Adrenal gland (tissue), 19 donors: ENCODE measurements at places on chromosomes 2 and 18.
A peak's percentile ranks its signal among the peaks of the same experiment; 100 is the strongest.

DNA sequence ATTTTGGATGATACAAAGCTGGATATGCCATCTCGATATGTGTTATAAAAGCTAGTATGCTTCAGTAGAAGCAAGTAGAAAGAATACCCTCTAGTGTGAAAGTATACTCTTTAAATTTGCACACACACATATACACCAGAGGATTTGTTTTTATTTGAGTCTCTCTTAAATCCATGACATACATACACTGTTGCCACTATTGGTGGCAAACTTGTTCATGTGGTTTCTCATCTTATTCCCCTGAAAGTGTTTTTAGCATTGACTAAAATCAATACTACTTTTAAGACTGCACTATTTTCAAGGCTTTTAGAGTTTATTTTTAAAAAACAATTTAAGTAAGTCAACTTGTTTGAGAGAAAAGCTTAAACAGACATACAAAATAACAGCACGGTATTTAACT is 137.4 kb downstream of the IKZF2 start:
- H3K27me3 ChIP-seq: no peaks in the 10 kb centered on the region
- no peak overlapping the region for H3K4me3 ChIP-seq
- DNase-seq: no peak
- H3K36me3 ChIP-seq: no peaks in the 10 kb centered on the region
- H3K27ac ChIP-seq: no peak overlapping the region
- H3K4me1 ChIP-seq: no peaks in the 10 kb centered on the region

GRCh38 chr2:173264603-173265366 is 89.9 kb upstream of the CDCA7 start:
- no peaks in the 10 kb centered on the region for H3K27me3 ChIP-seq
- H3K4me3 ChIP-seq: no peak overlapping the region
- no peaks in the 10 kb centered on the region for H3K4me1 ChIP-seq

DNA sequence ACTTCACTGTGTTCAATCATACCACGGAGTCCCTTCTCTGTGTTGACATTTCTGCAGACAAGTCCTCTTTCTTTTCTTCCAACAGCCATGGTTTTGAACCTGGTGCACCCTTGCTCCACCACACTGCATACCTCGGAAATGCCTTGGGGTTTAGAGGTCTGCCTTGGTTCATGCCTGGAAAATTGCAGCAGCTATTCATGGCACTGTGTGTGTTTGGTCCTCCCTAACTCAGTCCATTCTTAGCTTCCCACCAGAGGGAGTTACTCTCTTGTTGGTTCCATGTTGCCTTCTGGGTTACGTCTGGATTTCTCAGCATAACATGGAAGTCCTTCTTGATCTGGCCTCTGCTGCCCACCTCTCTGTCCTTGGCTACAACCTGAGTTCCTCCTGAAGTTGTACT is 206.0 kb downstream of the FHOD3 start:
- H3K4me3 ChIP-seq: no peak overlapping the region
- H3K4me1 ChIP-seq: no peaks in the 10 kb centered on the region
- DNase-seq: no peak
- H3K27me3 ChIP-seq: no peaks in the 10 kb centered on the region
- H3K27ac ChIP-seq: no peak overlapping the region

DNA sequence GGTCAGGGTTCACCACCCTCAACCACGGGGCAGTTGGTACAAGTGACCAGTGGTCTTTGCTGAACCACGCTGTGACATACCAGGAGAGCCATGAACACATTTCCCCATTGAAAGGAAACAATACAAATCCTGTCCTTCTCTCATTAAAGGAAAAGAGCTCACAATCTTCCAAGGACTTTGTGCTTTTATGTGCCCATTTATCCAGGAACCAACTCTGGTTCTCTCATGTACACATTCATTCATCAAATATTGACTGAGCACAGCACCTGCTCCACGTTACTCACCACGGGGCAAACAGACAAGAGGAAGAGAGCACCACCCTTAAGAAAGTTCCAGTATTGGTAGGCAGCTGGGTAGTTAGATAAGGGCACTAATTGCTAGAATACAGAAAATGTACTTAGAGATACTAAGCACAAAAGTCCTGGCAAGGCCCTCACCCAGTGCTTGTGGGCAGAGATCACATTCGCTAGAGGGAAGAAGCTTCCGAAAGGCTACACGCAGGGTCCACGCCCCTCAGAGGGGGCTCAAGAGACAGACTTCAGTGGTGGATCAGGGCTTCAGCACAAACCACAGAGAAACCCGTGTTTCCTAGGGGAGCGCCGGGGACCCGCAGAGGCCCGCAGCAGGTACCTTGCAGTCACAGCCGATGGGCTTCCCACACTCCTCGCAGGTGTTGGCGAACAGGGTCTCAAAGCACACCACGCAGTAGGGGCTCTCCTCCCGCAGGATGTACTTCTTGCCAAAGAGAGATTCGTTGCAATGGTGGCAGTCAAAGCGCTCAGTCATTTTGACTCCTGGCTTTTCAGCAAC is 12.9 kb downstream of the FHL2 start:
- H3K27me3 ChIP-seq: no peaks in the 10 kb centered on the region
- DNase-seq: no peak
- peaks cover 33% of the 10 kb centered on the region for H3K36me3 ChIP-seq
- no peak overlapping the region for H3K4me3 ChIP-seq
- H3K4me1 ChIP-seq: peaks cover 9% of the 10 kb centered on the region

DNA sequence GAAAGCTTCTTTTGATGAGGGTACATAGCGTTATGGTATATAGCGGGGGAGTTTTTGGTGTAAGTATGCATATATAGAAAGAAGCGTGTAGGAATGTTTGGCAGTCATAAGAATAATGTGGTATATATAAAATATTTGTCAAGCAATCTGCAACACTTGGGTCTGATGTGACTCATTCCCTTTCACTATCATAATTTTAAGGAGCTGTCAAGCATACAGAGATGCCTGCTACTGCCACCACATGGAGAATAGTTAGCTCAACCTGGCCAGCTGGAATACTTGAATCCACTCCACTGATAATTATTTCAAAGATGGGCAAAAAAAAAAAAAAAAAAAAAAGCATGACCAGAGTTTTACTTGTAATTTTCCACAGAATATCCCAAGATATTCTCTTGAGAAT is 559.8 kb upstream of the REG3G start:
- no peak overlapping the region for H3K27ac ChIP-seq
- no peaks in the 10 kb centered on the region for H3K36me3 ChIP-seq
- H3K27me3 ChIP-seq: no peaks in the 10 kb centered on the region
- H3K4me1 ChIP-seq: no peaks in the 10 kb centered on the region
- no peak overlapping the region for H3K4me3 ChIP-seq

DNA sequence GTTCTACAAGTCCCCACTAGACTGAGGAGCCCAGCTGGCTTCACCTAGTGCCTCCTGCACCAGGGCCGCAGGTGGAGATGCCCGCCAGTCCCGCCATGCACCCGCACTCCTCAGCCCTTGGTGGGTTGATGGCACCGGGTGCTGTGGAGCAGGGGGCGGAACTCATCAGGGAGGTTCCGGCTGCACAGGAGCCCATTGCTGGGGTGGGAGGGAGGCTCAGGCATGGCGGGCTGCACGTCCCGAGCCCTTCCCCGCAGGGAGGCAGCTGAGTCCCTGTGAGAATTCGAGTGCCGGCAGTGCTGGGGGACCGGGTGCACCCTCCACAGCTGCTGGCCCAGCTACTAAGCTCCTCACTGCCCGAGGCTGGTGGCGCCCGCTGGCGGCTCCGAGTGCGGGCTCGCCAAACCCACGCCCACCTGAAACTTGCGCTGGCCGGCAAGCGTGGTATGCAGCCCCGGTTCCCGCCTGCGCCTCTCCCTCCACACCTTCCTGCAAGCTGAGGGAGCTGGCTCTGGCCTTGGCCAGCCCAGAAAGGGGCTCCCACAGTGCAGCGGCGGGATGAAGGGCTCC is 252.7 kb upstream of the TCF4 start:
- no peak overlapping the region for H3K4me3 ChIP-seq
- no peak overlapping the region for H3K27ac ChIP-seq
- no peaks in the 10 kb centered on the region for H3K4me1 ChIP-seq
- H3K27me3 ChIP-seq: no peaks in the 10 kb centered on the region

GRCh38 chr2:241776336-241777169 is at the start of gene GAL3ST2:
GAL3ST2 (plus strand) TSS chr2:241776822; CDS start chr2:241776956, 134 bp downstream.
- H3K4me3 ChIP-seq: no peak within 1 kb of the TSS
- peaks cover 20% of the 10 kb centered on the region for H3K27me3 ChIP-seq
- no peaks in the 10 kb centered on the region for H3K36me3 ChIP-seq
- no peaks in the 10 kb centered on the region for H3K4me1 ChIP-seq

- no peaks in the 10 kb centered on the region for H3K36me3 ChIP-seq
- no peaks in the 10 kb centered on the region for H3K27me3 ChIP-seq
- no peak overlapping the region for H3K27ac ChIP-seq
- peaks cover 17% of the 10 kb centered on the region for H3K4me1 ChIP-seq
- no peak overlapping the region for H3K4me3 ChIP-seq
- DNase-seq: no peak
Measured at GRCh38 chr18:9810994-9811705, 74.6 kb upstream of the TXNDC2 start.

GRCh38 chr18:60892855-60893254 is 440.4 kb upstream of the CDH20 start:
- no peaks in the 10 kb centered on the region for H3K27me3 ChIP-seq
- no peaks in the 10 kb centered on the region for H3K36me3 ChIP-seq
- H3K4me3 ChIP-seq: no peak overlapping the region
- no peak overlapping the region for H3K27ac ChIP-seq
- DNase-seq: no peak

- H3K4me1 ChIP-seq: no peaks in the 10 kb centered on the region
- H3K4me3 ChIP-seq: no peak overlapping the region
- no peak for DNase-seq
- no peaks in the 10 kb centered on the region for H3K36me3 ChIP-seq
- no peaks in the 10 kb centered on the region for H3K27me3 ChIP-seq
Measured at GRCh38 chr2:20961858-20962257, 82.0 kb downstream of the APOB start.

GRCh38 chr2:238061315-238062202 is 758 bp downstream of the SCLY start:
- no peaks in the 10 kb centered on the region for H3K27me3 ChIP-seq
- peak overlapping the region; percentile 65 for H3K4me3 ChIP-seq

GRCh38 chr2:217107480-217107879 is 247.6 kb upstream of the TNP1 start:
- no peaks in the 10 kb centered on the region for H3K36me3 ChIP-seq
- DNase-seq: no peak
- H3K27ac ChIP-seq: no peak overlapping the region
- H3K4me3 ChIP-seq: no peak overlapping the region
- no peaks in the 10 kb centered on the region for H3K4me1 ChIP-seq
- no peaks in the 10 kb centered on the region for H3K27me3 ChIP-seq

DNA sequence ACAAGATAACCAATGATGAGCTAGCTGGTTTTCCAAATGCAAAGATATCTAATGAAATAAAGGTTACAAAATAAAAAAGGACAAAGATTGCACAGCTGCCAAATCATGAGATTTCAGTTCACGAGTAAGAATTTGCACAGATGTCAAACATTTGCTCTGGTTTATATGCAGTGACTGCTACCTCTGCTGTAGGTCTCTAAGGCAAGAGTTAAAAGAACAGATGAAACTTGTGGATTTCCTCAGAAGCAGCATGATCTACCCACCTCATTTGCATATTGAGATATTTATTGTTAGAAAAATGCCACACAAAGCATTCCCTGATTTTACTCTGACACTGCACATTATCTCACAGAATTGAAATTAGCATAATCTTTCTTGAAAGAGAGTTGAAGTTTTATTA is 763.2 kb upstream of the ZEB2 start:
- no peak for DNase-seq
- no peak overlapping the region for H3K4me3 ChIP-seq
- no peak overlapping the region for H3K27ac ChIP-seq
- H3K27me3 ChIP-seq: no peaks in the 10 kb centered on the region
- no peaks in the 10 kb centered on the region for H3K36me3 ChIP-seq
- no peaks in the 10 kb centered on the region for H3K4me1 ChIP-seq

- DNase-seq: no peak
- no peaks in the 10 kb centered on the region for H3K36me3 ChIP-seq
- H3K27me3 ChIP-seq: no peaks in the 10 kb centered on the region
- H3K27ac ChIP-seq: no peak overlapping the region
- no peaks in the 10 kb centered on the region for H3K4me1 ChIP-seq
- H3K4me3 ChIP-seq: no peak overlapping the region
Measured at GRCh38 chr2:63977904-63978303, 41.3 kb downstream of the VPS54 start.
